Endodermal cell (in vitro differentiated cells): ENCODE measurements at places on chromosomes 1 and 21. TPM values are rescaled to one million over a fixed set of nuclear protein-coding genes. Genes with fewer than 3 reads are reported as not detected.
A peak's percentile ranks its signal among the peaks of the same experiment; 100 is the strongest.

GRCh38 chr1:204885790-204886189, 15.1 kb downstream of the NFASC start:
- DNase-seq: no peak
- no peaks in the 10 kb centered on the region for H3K36me3 ChIP-seq
- H3K4me1 ChIP-seq: peaks cover 3% of the 10 kb centered on the region
- H3K4me3 ChIP-seq: no peak overlapping the region
- H3K27me3 ChIP-seq: no peaks in the 10 kb centered on the region
- H3K27ac ChIP-seq: no peak overlapping the region

DNA sequence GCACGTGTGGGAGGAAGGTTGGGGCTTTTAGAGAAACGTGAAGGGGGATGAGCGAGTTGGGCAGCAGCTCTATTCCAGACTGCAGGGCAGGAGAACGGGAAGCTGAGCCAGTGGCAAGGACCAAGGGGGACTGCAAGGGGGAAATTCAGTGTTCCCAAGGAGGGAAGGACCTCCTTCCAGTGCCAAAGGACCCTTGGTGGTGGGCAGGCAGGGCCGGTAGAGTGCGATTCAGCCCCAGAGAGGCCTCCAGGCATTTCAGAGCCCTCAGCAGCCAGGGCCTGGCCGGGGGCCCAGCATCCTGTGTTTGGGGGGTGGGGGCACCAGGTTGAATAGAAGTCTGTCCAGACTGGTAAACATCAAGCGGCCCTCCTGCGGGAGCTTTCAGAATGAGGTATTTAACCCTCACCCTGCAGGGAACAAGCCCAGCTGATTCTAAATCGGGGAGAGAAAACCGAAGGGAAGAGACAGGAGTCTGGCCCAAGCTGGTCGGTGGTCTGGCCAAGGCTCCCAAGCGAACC, 2.3 kb downstream of the COL9A2 start:
- peaks cover 13% of the 10 kb centered on the region for H3K27me3 ChIP-seq
- peak overlapping the region; percentile 73 for H3K4me3 ChIP-seq
- peak overlapping the region; percentile 86 for H3K27ac ChIP-seq
- H3K4me1 ChIP-seq: peaks cover 10% of the 10 kb centered on the region
- no peak for DNase-seq
- H3K36me3 ChIP-seq: peaks cover 37% of the 10 kb centered on the region

DNA sequence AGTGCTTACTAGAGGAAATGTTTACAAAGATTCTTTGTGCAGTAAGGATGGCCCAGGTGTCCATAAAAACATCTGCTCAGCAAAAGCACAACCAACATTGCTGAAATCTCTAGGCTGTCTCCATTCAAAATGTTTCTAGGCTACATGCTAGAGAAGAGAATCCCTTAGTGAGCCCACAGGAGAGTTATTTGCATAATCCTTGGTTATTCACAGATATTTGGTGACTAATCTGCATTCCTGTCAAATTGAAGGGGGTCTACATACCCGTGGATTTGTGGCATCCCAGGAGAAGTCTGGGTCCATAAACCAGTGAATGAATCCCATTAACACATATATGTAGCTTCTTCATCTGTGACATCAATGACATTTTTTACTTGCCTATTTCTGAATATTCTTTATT, 261.3 kb upstream of the ESRRG start:
- H3K27ac ChIP-seq: no peak overlapping the region
- peaks cover 3% of the 10 kb centered on the region for H3K4me1 ChIP-seq
- no peak overlapping the region for H3K4me3 ChIP-seq
- no peaks in the 10 kb centered on the region for H3K36me3 ChIP-seq

DNA sequence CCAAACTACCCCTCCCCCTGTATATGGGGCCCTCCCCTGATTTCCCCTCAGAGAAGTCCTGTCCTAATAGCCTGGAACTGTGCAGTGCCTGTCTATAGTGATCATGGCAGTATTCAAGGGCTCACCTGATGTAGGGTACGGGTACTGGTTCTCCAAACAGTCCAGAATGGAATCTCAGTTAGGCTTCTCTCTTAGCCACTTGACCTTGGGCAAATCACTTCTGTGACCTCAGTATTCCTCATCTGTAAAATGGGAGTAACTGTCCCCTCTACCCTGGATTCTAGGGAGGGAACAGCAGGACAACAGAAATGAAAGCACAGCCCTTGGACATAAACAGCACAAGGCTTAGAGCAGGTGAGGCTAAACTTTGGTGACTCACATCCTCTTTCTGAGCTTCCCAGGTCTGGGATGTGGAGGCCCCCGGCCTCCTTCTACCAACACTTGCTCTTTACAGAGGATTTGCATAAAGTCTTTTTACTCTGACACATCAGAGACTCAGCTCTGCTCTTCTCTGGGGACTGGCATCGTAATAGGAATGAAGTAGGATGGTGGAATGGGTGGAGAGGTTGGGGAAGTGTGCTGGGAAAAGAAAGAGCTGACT, 20.0 kb upstream of the PDZK1IP1 start:
- H3K27ac ChIP-seq: no peak overlapping the region
- no peaks in the 10 kb centered on the region for H3K36me3 ChIP-seq

DNA sequence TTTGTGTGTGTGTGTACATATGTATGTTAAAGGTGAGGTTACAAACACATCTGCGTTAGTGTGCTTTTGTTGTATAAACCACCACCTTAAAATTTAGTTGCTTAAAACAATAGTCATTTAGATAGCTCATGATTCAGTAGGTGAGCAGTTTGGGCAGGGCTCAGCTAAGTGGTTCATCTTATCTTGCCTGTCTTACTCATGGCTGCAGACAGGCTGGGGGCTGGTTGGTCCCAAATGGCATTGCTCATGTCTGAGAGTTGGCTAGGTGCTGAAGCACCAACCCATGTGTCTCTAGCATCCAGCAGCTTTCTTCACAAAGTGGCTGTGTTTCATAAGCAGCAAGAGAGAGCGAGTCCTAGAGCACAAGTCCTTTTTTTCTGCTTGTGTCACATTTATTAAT, 91.4 kb downstream of the MACF1 start:
- no peak overlapping the region for H3K27ac ChIP-seq
- no peak overlapping the region for H3K4me3 ChIP-seq
- H3K36me3 ChIP-seq: peaks cover 56% of the 10 kb centered on the region
- no peak for DNase-seq

DNA sequence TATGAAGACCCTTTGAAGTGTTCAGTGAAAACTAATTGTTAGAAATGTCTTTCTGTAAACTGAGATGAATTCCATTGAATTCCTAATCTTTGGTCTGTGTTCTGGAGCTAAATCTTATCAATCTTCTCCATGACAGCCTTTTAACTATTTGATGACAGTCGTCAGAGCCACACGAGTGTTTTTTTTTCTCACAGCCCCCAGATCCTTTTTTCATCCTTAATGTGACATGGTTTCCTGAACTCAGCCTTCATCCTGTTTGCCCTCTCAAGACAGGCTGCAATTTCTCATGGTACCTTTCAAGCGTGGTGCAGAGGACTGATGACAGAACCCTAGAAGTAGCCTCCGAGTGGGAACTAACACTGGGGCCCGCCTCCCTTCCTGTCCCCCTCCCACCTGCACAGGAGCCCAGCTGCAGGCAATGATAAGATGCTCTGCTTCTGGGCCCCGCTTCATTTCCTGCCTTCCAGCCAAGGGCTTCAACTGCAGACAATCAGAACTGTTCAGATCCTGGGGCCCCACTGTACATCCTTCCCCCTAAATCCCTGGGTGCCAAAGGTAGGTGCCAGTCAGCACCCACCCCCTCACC, 114.6 kb upstream of the VAV3 start:
- no peaks in the 10 kb centered on the region for H3K36me3 ChIP-seq
- peaks cover 4% of the 10 kb centered on the region for H3K4me1 ChIP-seq
- H3K4me3 ChIP-seq: no peak overlapping the region
- no peak for DNase-seq

GRCh38 chr1:239387304-239388158, 1.2 kb downstream of the CHRM3 start:
- DNase-seq: peak; percentile 78
- no peaks in the 10 kb centered on the region for H3K36me3 ChIP-seq
- no peak overlapping the region for H3K27ac ChIP-seq
- H3K4me3 ChIP-seq: peak overlapping the region; percentile 83
- H3K27me3 ChIP-seq: peaks cover 68% of the 10 kb centered on the region

DNA sequence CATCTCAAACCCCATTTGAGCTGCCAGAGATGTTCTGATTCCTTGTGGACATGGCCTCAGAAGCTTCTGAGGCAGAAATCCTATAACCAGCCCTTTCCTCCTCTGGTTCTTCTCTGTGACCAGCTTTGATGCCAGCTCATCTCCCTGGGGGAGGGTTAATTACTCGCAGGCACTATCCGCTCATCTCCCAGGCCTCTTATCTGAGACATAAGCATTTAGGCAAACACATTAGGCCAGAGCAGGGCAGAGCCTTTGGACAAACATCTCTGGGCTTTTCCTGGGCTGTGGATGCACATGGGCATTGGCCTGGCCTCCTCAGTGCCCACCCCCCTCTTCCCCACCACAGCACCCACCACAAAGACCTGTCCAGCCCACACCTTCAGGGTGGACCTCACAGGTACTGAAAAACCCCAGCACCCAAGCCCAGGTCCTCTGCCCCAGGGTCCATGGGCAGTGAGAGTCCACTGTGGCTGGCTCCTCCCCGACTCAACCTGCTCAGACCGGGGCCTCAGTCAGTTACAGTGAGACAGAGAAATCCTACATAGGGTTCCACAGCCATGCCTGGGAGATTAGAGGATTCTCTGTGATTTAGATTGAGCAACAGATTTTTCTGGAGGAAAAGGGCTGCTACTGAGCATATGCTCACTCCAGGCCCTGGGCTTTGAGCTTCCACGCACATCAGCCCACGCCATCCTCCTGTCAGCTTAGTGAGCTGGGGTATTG, 26.9 kb downstream of the IGSF21 start:
- H3K27me3 ChIP-seq: peaks cover 55% of the 10 kb centered on the region
- peak; percentile 62 for DNase-seq

DNA sequence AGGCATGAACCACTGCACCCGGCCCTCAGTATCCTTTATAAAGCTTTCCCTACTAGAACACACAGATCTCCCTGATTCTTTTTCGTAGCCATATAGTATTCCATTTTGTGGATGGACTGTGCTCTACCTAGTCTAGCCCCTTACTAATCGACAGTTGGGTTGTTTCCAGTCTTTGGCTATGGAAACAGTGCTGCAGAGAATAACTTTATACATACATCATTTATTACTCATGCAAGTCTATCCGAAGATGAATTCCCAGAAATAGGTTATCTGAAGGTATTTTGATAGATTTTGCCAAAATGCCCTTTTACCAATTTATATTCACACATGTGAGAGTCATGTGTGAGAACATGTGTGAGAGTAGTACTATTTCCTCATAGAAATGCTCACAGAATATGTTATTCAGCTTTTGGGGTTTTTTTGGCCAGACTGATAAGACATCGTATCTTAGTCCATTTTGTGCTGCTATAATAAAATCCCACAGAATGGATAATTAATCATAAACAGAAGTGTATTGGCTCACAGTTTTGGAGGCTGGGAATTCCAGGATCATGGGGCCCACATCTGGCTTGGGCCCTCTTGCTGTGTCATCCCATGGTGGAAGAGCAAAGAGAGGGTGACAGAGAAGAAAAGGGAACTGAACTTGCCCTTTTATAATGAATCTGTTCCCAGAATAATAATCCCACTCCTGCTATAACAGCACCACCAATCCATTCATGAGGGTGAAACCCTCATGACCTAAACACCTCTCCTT, 17.3 kb upstream of the FGR start:
- H3K27me3 ChIP-seq: no peaks in the 10 kb centered on the region
- H3K36me3 ChIP-seq: no peaks in the 10 kb centered on the region
- no peaks in the 10 kb centered on the region for H3K4me1 ChIP-seq

GRCh38 chr1:112925015-112925414, 31.0 kb downstream of the SLC16A1 start:
- DNase-seq: peak; percentile 55
- no peak overlapping the region for H3K27ac ChIP-seq
- H3K27me3 ChIP-seq: no peaks in the 10 kb centered on the region

DNA sequence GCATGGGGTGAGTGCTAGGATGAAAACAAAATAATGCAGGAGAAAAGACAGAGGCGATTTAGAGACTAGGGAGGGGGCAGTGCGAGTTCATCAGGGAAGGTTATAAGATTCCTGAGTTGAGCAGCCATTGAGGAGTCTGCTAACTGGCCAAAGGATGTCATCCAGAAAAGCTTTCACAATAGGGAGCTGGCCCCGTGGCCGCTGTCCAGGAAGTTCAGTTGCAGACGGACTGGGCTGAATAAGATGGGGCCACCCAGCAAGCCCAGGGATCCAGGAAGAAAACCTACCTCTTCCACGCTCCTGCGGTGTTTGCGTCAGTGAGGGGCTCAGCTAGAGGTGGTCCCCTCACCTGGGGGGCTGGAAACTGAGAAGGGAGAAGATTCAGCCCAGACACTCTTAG, 4.0 kb upstream of the PKP1 start:
- no peaks in the 10 kb centered on the region for H3K4me1 ChIP-seq
- H3K27ac ChIP-seq: no peak overlapping the region
- no peaks in the 10 kb centered on the region for H3K36me3 ChIP-seq
- peaks cover 23% of the 10 kb centered on the region for H3K27me3 ChIP-seq

DNA sequence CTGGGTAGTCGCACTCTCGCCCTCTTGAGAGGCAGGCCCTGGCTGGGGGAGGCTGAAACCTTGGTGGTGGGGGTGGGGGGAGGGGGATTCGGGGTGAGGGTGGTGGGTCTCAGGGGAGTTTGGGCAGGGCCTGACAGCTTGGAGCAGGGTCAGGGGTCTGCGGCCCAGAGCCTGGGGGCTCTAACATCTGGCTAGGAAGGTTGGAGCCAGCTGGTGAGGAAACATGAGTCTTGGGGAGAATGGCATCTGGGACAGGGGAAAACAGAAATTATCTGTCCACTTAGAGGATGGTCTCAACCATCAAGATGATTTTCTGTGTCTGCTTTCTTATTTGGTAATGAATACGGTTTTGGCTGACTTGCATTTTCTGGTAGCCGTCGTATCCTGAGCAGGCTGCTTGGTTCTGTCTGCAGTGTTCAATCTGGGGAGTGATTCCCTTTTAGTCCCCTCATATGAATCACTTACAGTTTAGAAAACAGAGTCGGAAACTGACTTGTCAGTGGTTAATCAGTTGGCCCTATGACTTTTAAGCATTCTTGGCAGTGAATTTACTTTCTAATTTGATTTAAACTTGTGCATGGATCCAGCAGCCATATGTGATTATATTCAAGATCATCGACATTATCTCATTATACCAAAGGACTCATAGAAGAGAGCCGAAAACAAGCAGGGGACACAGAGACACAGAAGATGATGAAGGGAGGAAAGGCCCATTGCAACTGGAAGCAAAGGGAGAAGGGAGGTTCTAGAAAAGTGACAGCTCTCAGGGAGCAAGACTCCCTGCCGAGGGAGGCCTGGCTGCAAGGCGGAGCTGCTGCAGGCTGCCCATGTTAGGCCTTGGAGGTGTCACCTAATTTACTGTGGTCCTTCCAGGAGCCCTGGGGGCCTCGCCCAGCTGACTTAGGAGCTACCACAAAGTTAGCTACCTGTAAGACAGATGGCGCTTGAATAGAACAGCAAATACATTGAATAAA, 237.6 kb downstream of the SDCCAG8 start:
- H3K4me3 ChIP-seq: no peak overlapping the region
- no peaks in the 10 kb centered on the region for H3K36me3 ChIP-seq
- H3K27me3 ChIP-seq: no peaks in the 10 kb centered on the region
- no peak for DNase-seq
- H3K4me1 ChIP-seq: no peaks in the 10 kb centered on the region
- peak overlapping the region; percentile 64 for H3K27ac ChIP-seq

The TMEM50B gene
- 46.8 and 57.2 TPM in 2 replicates for total RNA-seq

The LRRC8C gene
- total RNA-seq: 3.6 to 5.9 TPM (median 5.5 TPM) in 3 replicates

The GPR157 gene
- 5.0 and 5.6 TPM in 2 replicates for total RNA-seq

The PFDN2 gene
- total RNA-seq: 62.9 and 64.3 TPM in 2 replicates

The RHBG gene
- total RNA-seq: 1.8 to 3.9 TPM (median 3.8 TPM) in 3 replicates

The C1orf74 gene
- 3.0 and 3.1 TPM in 2 replicates for total RNA-seq
